ENCODE measurements at places on chromosomes 3 and 15.

DNA sequence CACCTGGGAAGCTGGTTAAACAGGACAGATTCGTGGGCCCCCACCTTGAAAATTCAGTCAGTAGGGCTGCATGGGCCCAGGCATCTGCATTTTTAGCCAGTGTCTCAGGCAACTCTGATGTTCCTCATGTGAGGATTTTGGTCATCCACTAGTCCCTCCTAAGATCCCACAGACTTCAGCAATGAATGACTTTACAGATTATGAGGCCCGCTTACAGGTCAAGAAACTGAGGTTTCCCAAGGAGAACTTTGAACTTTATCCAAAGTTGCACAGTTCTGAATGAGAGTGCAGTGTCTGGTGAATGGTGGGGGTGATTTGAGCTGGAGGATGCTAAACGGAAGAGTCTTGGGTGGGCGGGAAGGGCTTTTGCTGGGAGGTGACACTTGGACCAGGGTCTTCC, 27.2 kb downstream of the SLC6A6 start:
- no peak for DNase-seq

DNA sequence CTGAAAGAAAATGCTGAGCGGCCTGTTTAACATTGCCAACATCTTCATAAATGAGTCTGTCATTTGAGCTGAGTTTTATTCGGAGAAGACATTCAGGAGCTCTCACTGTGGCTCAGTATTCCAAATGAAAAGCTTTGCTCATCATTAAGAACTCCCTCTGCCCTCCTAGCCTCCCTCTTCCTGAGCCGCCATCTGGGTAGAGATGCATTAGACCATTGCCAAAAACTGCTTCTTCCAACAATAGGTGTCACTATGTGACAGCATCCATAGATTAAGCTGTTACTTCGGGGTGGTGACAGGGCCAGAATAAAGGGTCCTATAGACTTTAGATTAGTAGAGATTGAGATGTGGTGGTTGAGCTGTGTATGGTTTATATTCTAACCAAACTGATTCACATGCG, 501.4 kb upstream of the NR2F2 start:
- no peak for DNase-seq

GRCh38 chr3:291646-292436, 95.3 kb downstream of the CHL1 start:
- DNase-seq = no peak

- no peak for DNase-seq
Observed at GRCh38 chr15:62941699-62942098, 100.8 kb upstream of the TPM1 start.

GRCh38 chr3:52446631-52447511, 2.0 kb upstream of the SEMA3G start:
- DNase-seq = peak; percentile 62

- DNase-seq = no peak
Observed at GRCh38 chr15:66452971-66453580, 44.5 kb downstream of the SNAPC5 start.

GRCh38 chr15:55422089-55422488, 13.8 kb downstream of the PIERCE2 start:
- no peak for DNase-seq

GRCh38 chr3:114299421-114299820, 5.6 kb downstream of the TIGIT start:
- DNase-seq = no peak

- no peak for DNase-seq
Observed at GRCh38 chr3:112884678-112885290, 38.1 kb upstream of the CD200R1L start.

DNA sequence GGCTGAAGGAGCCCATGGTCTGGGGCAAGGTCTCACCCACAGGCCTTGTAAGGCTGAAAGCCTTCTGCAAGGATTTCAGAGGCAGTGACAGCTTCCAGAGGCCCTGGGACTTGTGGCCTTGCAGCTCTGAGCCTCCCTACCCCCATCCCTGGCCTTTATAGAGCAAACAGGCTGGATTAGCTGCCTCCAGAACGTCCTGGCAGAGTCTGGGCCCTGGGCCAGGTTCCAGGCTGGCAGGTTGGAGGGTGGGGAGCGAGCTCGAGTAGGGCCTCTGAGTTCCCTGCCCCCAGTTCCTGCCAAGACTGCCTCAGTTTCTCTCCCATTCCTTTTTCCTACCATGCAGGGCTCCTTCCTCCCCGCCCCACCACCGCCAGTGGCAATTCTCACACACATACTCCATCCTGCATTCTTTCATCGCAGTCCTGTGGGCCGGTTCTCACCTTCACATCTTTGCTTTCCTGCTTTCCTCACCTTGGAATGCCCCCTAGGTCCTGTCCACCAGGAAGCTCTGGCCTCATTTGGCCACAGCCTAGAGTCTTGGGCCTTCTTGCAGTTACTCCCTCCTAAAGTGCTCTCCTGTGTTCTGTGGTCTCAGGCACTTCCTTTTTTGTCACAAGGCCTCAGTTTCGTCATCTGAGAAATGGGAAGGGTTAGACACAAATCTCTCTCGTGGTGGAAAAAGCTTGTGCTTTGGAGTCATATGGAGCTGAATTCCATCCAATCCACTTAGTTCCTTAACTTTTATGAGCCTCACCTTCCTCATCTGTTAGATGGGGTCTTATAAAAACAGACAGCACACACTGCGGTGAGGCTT, 2.7 kb downstream of the LMAN1L start:
- DNase-seq = no peak

DNA sequence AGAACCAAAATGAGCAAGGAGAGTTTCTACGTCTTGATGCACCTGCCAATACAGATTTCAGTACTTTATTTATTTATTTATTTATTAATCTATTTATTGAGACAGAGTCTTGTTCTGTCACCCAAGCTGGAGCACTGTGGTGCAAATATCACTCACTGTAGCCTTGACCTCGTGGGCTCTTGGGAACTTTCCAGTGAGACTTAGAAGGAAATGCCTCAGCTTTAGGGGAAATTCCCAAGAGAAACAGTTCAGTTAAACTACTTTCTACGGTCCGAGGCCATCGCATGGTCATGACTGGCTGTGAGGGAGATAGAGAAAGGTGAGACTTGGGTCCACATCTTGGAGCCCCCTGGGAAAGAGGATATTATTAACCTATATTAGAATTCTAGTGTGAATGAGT, 47.0 kb upstream of the HERC1 start:
- no peak for DNase-seq

GRCh38 chr3:141047168-141047567, 4.0 kb upstream of the SPSB4 start:
- DNase-seq = no peak

DNA sequence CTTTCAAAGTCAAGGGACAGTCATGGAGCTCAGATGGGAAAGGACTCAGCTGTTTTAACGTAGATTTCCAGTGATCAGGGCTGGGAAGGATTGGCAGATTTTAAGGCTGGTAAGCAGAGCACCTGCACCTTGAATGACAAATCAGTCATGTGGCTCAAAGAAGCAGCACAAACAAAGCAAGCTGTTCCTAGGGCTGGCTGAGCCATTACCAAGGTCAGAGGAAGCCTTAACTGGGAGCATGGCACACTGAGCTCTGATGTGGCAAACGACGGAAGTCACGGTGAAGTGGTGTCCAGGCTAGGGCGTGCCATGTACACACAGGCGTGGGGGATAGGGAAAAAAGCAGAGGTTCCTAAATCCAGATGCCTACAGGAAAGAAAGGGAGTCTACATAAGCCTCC, 84.6 kb upstream of the PFN2 start:
- no peak for DNase-seq

DNA sequence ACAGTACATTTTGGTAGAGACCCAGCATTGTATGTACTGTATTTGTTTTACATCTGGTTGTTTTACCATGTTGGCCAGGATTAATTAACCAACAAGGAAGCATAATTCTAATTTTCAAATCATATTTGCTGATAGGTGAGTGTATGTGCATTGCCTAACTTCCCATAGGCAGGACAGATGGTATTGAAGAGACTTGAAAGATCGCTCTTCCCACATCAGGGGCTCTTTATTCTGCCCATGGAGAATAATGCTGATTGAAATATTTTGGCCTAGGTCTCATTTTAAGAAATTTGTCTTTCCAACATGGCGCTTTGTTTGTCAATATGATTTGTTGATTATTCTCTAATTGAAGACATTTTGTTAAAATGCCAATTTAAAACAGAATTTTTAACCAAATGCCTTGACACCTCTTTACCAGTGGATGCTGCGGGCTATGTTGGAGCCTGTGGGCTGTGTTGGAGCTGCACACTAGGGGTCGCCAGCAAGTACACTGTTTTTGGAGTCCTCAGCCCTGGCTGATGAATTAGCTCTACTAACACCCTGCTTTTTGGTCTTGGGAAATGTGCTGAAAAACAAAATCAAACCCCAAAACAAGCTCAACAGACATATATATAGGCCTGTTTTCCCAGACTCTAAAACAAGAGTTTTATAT, 5.3 kb downstream of the P2RY12 start:
- DNase-seq = no peak

GRCh38 chr15:61151791-61152190, 77.3 kb downstream of the RORA start:
- DNase-seq = no peak

- no peak for DNase-seq
Observed at GRCh38 chr3:34159613-34160420, 361.4 kb downstream of the PDCD6IP start.

DNA sequence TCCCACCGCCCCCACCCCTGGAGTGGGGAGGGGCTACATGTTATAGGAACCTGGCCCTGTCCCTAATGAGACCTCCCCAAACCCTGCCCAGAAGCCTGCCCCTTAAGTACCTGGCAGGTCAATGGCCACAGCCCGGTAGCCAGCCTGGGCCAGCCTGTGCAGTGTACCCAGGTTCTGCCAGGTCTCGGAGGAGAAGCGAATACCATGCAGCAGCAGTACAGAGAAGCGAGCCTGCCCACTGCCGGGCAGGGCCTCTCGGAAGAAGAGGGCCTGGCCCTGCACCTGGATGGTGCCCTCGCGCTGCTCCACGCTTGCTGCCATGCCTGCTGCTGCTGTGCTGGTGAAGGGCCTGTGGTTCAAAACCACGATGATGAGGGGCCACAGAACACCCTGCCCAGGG, 2.5 kb downstream of the ABHD14B start:
- no peak for DNase-seq

DNA sequence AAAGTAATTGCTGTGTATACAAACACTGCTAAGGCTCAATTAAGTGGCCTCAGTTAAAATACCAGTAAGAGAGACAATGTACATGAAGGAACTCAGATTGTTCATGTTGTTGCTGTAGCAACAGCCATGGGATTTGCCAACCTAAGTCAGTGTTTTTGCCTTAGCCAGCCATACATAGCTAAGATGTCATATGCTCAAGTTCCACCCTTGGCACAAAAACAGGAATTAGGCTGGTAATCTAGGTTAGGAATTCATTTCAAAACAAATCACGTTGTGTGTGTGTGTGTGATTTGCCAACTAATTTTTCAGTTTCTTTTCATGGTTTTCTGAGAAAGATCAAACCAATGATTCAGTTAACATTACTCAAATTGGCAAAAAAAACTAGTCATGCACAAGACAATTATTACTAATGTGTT, 143.7 kb upstream of the KCNMB2 start:
- DNase-seq = no peak

GRCh38 chr3:59480486-59480995, 430.7 kb upstream of the CFAP20DC start:
- no peak for DNase-seq

GRCh38 chr3:73255609-73256029, 194.2 kb downstream of the EBLN2 start:
- no peak for DNase-seq

DNA sequence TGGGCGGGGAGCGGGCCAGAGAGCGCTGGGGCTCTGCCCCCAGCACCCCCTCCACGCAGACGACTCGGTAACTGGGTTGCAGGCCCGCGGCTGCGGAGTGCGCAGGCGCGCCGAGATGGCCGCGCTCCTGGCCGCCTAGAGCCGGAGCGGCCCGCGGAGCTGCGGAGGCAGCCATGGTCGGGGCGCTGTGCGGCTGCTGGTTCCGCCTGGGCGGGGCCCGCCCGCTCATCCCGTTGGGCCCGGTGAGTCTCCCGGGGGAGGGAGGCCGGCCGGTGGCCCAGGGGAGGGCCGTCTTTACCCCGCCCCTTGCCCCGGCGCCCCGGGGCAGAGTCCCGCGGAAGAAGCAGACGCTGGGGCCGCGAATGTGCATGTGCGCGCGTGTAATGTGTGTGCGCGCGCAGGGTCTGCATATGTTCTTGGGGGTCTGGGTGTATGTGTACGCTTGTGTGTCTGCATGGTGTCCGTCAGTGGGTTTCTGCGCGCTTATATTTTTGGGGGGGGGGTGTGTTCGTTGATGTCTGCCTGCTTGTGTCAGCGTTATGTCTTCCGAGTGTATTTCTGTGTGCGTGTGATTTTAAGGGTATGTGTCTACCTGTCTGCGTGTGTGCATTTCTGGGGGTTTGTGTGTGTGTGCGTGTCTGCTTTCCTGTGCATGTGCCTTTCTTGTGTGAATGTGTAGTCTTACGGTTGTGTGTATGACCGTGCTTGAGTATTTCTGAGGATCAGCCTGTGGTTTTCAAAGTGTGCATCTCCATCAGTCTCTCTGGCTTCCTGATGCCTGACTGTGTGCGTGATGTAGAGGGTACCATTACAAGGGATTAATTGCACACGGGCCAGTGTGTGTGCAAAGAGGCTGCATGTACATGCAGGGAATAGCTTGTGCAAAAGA, at the start of gene ABHD14A:
TSS of gene ABHD14A (plus strand) at position 102 of the 889 bp plus-strand sequence. CDS start at position 174, 72 bp downstream.
- DNase-seq = peak; percentile 50

DNA sequence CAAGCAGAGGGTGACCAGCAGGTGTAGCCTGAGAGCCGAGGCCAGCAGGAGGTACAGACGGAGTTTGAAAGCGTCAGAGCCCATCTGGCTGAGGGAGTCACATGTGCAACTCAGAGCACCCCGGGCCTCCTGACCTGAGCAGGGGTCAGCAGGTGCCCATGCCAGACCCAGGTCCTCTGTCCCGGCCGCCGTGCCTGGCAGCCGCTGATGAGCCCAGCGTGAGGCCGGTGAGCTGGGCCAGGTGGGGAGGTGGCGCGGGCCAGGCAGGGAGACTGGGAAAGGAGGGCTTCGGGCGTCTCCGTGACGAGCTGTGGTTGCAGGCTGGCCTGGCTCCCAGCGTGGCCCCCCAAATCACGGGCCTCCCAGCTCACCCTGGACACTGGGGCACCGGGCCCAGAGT, 130.9 kb downstream of the CHSY1 start:
- DNase-seq = no peak

DNA sequence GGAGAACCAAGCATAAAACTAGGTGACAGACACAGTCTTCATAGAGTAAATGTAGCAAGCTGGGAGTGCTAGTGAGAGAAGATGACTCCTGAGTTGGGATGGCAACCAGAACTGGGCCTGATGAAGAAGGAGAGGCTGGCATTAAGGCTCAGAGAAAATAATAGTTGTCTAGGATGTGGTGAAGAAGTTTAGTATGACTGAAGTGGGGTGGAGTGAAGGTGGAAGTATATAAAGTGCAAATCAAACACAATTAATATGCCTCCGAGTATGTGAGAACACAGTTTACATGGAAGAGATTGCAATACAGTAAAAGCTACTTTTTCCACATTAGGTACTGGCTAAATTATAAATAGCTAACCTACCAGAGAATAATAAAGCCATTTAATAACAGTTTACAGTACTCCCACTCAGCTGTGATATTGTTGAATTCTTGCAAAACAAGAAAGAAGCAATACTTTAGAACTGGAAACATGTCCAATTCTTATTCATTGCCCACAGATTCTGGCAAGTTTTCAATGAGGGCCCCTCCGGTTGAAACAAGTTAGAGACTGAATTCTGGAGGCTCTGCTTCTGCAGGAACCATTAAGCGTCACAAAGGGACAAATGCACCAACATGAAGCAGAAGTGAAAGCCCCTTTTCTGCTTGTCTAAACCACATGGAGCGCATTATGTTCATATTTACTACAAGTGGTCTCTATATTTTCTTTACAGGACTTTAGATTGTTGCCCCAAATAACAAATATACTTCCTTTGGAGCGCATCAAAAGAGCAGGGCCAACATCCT, 243.7 kb downstream of the SLC9A9 start:
- DNase-seq = no peak

All from T1000 (cell line).